ENCODE measurements at places on chromosomes 1 and 21.
A peak's percentile ranks its signal among the peaks of the same experiment; 100 is the strongest.

DNA sequence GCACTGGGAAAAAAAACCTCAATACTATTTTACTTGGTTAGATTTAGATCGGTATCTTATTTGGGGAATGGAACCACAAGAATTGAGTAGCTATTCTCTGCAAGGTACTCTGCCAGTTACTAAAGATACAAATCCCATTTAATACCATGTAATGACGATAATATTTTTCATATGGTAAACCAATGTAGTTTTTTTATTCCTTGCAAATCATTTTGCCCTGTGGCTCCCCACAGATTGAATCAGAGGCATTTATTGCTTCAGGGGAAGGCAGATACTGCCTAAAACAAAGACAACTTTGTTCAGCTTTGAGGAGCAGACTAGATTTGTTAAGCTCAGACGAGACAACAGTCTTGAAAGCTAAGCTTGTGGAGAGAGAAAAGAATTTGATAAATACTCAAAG is 226.7 kb upstream of the RUNX1 start:
- no peak for DNase-seq

DNA sequence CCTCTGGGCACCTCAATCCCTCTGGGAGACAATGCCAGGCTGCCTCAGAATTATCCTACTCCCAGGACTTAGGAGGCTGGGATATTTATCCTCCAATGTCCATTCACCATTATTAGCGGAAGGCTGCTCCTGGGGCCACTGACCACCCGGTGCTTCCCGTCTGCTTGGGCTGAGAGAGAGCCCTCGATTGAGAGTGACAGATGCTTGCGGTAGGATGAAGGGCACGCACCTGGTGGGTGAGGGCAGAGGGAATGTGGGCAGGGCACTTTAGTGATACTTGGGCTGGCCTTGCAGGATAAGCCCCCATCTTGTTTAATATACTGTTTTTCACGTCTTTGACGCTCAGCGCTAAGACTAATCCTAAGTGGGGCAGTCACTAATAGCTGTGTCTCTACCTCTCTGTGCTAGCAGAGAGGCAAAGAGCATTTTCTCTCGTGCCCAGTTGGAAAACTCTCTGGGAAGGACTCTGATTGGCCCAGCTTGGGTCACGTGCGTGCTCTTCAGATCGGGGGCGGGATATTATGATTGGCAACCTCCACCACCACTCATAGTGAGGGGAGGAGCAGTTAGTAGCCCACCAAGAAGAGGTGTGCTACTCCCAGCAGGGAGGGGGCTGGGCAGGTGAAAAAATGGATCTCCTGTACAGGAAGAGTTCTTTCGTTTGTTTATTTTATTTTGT is 10.6 kb upstream of the PARS2 start:
- DNase-seq: no peak

DNA sequence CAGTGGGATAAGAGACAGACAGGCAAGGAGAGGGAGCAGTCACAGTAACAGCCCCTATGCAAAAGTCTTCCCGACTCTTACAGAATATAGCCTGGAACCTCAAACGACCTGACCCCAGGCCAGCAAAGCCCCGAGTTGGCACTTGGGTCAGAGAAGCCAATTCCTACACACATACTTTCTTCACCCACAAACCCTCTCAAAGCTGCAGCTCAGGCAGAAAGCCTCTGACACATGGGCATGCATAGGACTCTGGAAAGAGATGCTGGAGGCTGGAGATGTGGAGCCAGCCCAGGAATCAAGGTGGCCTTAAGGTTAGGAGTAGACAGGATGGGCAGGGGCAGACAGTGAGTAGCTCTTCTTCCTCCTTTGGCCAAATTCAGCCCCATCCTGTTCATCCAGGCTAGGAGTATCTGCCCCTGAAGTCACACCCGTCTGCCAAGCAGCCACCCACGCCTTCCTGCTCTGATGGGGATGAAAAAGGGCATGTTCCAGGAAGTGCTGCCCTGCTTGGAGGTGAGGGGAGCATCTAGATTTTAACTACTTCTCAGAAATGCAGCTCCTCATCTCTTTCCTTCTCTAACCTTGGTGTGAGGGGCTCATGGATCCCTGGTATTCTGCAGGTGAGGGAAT is 7.8 kb downstream of the SLC41A1 start:
- no peak for DNase-seq

DNA sequence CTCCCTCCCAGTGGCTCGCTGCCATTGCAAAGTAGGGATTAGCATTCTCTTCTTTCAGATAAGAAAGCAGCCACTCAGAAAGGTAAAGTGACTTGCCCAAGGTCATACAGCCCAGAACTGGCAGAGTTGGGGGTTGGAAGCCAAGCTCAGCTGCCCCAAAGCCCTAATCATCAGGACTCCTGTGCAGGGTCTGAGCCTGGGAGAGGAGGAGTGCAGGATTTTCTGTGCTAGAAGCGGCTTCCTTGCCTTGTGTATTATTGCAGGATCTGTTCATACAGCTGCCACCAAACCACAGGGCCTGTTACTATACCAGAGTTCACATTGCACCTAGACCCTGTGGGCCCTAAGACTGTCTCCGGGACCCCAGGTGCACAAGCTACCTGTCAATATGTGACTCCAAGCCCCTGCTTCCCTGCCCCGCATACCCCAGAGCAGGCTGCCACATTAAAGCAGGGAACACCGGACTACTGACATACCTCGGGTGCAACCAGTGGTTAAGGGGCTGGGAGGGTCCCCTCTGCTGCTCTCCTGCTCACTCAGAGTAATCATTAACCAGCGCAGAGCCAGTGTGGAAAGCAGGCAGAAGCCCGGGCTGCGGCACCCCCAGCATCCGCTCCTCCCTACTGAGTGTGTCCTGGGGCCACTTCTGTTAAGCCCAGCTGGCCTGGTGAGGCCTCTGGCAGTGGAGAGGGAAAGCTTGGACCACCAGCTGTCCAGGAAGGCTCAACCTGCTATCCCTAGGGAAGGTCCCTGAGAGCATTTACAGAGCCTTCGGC is 15.8 kb downstream of the HSPG2 start:
- no peak for DNase-seq

DNA sequence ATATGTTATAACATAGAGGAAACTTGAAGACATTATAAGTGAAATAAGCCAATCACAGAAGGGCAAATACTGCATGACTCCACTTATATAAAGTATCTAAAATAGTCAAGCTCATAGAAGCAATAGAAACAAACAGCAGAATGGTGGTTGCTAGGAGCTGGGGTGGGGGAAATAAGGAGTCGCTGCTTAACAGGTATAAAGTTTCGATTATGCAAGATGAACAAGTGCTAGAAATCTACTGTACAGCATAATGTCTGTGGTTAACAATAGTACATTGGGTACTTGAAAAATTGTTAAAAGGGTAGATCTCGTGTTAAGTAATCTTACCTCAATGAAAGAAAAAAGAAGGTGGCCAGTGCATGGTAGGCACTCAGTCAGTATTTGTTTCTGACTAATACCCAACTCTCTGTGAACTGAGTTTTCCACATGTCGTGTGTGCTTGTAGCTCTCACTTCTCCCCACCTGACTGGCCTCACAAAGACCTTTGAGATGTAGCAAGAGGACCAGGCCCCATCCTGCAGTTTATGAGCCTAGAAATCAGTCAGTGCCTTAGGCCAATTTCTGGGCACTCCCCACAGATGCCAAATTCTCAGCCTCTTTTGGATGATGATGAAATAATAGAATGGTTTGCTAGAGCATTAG is 14.7 kb upstream of the SPRR5 start:
- DNase-seq: no peak

- DNase-seq: no peak
Measured at GRCh38 chr1:159188375-159188788, 16.3 kb upstream of the ACKR1 start.

DNA sequence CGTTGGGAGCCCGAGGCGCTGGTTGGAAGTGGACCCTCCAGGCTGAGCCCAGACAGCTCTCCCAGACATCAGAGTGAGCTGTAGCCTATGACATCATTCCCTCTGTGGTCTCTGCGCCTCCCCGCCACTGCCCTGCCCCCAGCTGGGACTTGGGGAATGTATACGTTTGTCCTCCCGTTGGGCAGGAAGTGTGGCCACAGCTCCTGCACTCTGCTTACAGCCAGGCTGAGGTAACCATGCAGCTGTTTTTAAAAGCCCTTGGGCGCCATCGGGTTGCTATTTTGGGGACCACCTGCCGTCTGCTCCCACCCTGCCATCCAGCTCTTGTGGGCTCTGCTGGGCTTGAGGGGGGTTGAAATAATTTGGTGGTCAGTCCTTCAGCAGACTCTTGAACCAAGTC is 7.8 kb downstream of the VASH2 start:
- no peak for DNase-seq

GRCh38 chr1:9960706-9961562 is 17.7 kb downstream of the NMNAT1 start:
- no peak for DNase-seq

DNA sequence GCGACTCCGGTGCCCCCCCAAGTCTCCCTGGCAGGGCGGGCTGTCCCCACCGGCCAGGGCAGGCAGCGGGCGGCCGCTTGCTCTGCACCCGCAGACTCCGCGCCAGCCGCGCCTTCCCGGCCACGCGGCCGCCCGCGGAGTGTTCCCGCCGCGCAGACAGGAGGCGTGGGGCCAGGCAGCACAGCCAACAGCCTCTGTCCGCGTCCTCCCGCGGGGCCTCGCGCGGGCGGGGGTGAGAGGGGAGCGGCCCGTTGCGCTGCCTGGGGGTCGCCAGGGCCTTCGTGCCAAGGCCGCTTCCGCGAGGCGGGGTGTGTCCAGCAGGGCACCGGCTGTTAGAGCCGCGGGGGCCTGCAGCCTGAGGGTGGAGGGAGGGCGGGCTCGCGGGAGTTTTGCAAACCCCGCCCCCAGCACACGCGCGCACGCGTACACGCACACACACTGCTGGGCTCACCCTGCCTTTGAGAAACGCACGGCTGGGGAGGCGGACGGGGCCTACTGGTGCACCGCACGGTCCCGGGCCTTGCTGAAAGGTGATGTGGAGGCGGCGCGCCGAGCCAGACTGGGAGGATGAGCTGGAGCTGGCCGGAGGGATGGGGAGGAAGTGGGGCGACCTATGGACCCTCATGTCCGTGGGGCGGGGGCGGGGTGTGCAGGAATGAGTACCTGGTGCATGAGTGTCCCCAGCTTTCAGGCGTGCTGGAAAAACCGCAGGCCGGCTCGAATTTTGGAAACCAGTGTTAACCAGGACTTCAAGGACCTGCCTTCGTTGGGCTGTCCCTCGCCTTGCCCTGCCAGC is 41.5 kb downstream of the KIAA1614 start:
- DNase-seq: peak; percentile 27

GRCh38 chr1:53771648-53772047 is 32.7 kb upstream of the GLIS1 start:
- DNase-seq: no peak

- no peak for DNase-seq
Measured at GRCh38 chr21:34559089-34559631, 47.1 kb upstream of the KCNE1 start.

- DNase-seq: no peak
Measured at GRCh38 chr1:19011845-19012231, 55.4 kb upstream of the IFFO2 start.

DNA sequence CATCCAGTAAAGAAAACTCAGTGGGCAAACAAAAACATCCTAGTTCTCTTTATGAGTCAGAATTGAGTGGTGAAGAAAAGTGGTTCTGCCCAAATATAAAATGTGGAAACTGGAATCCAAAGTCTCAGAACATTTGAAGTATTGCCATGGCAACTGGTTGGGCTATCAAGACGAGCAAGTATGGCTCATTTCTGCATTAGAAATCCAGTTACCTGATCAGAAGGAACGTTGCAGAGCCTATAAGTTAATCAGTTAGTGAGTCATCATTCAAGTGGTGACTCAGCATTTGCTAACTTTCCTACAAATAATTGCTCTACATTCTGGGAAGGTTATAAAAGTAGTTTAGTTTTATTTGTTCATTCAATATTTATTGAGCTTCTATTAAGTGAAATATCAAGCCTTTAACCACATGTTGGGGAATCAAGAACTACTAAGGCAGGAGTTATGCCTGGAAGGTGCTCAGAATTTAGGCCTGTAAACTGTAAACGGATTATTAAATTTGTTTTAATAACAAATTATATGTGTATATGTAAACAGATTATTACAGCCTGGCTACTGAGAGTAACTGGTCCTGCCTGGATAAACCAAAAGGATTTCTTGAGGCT is 104.3 kb downstream of the PAPPA2 start:
- no peak for DNase-seq

Data from stimulated activated CD4-positive, alpha-beta T cell treated with anti-CD3 and anti-CD28 coated beads, Interleukin-15, amount 100 ng/mL, for 1 hour (primary cell).